ENCODE measurements at places on chromosomes 3 and 15.

DNA sequence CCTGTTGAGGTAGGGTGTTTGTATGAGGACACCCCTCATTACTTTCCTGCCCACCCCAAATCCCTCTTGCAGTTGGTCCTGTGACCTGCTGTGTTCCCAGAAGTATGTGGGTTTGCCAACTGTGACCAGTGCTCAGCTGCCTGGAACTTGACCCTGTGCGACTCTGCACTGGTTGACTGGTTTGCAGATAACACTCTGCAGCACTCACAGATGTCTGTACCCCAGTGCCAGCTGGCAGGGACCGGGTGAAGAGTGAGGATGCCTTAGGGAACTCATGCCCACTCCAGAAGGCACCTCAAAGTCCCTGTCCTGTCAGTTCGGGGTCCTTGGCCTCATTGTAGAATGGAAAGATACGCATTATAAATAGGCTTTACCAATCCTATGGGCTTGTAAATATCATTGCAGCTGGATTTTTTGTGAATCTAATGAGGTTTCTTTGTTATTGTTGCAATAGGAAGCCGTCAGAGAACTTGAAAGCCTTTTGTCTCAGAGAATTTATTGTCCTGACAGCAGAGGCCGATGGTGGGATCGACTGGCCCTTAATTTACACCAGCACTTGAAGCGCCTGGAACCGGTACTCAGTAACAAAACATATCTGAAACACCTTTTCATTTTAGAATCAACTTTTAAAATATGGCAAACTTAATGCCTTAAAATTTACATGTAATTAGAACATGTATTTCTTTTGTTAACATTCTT is 18.2 kb downstream of the FAN1 start:
- DNase-seq: no peak

- no peak for DNase-seq
Measured at GRCh38 chr15:68672781-68673205, 94.0 kb downstream of the CORO2B start.

GRCh38 chr15:91255670-91256192 is 155.7 kb downstream of the SV2B start:
- DNase-seq: no peak

DNA sequence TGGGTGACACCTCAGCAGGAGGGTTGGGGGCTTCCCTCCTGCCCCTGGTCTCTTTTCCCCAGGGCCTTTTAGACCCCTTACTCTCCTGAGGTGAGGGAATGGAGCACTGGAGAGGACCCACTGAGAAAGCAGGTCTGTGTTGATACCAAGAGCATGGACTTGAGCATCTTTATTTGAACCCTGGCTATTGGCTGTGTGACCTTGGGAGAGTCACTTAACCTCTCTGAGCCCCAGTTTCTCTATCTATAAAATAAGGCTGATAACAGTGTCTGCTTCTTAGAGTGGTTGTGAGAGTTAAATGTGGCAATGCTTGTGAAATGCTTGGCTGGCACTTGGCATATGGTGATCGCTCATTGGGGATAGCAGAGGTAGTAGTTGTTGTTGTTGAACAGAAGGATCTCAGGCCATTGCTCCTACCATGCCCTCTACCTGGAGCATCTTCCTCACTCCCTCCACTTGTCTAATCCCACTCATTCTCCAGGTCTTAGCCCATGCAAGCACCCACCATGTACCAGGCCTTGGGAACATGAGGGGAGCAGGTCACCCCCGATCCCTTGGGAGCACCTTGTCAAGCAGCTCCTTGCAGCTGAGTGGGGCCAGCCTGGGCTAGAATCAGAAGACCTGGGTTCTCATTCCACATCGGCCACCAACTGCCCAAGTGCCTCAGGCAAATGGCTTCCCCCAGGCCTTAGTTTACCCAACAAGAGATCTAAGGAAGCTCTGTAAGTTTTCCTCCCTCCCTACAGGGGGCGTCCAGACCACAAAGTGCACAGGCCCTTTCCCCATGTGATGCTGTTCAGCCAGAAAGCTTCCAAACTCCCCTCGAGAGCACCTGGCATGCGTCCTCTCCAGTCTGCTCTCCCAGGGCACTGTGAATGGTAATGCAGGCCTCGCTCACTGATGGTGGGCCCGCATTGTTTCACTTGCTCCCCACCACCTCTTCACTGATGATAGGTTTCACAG is 96.7 kb downstream of the LSM3 start:
- no peak for DNase-seq

DNA sequence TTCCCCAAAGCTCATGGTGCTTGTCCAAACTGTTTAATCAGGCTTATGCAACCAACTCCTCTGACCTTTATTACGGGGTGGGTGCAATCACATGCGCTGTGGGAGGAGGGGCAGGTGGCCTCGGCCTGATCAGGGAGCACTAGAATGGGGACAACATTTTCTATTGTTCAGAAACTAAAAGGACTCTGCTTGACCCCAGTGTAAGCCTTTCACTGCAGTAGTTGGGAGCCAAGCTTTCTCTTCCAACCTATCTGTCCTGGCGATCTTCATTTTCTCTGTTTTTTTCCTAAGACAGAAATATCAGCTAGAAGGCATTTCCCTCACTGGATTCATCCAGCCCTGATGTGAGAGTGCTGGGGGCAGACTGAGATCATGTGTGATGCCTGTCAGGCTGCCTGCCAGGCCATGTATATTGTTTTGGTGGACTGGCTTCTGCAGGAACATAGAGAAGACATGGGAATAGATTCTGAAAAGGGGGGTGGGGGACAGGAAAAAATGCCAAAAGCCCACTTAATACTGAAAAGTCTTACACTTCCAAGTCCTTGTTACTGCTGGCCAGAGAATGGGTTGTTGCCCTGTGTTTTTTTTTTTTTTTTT is 627.0 kb upstream of the TBL1XR1 start:
- no peak for DNase-seq

DNA sequence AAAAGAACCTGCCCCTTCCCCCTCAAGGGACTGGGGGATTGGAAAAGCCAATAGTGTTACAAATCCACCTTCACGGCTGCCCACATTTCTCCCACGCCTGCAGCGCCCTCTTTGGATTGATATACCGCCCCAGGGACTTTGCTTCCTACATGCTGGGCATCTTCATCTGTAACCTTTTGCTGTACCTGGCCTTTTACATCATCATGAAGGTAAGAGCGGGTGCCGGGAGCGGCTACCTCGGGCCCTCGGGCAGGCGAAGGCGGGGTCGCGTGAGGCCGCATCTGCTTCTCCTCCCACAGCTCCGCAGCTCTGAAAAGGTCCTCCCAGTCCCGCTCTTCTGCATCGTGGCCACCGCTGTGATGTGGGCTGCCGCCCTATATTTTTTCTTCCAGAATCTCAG is 73.1 kb downstream of the USF3 start:
- DNase-seq: no peak

DNA sequence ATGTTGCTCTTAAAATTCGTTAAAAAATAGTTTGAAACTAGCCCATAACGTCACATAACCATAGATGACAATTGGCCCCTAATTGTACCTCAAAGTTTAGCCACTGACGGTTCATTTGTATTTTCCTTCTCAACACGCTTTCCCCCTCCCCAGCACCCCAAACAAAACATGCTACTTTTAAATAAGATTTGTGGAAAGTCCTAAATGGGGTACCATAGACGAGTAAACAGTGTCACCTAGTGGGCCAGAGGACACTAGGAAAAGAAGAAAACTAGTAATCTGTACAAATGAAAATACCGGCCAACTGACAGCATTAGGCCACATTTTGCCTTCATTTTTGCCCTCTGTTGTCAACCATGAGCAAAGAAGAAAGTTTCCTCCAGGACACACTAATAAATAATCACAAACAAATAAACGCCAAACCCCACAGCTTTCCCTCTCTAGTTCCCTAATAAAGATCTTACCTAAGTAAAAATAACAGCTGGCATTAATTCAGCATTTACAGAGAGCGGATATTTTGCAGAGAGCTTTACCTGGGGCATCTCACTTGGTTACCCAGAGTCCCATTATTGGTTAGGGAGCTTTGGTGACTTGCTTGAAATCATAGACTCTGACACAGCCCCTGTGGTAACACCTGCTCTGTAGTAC is 175.1 kb upstream of the ATP11B start:
- no peak for DNase-seq

- no peak for DNase-seq
Measured at GRCh38 chr3:127853681-127854080, 31.4 kb upstream of the MGLL start.

DNA sequence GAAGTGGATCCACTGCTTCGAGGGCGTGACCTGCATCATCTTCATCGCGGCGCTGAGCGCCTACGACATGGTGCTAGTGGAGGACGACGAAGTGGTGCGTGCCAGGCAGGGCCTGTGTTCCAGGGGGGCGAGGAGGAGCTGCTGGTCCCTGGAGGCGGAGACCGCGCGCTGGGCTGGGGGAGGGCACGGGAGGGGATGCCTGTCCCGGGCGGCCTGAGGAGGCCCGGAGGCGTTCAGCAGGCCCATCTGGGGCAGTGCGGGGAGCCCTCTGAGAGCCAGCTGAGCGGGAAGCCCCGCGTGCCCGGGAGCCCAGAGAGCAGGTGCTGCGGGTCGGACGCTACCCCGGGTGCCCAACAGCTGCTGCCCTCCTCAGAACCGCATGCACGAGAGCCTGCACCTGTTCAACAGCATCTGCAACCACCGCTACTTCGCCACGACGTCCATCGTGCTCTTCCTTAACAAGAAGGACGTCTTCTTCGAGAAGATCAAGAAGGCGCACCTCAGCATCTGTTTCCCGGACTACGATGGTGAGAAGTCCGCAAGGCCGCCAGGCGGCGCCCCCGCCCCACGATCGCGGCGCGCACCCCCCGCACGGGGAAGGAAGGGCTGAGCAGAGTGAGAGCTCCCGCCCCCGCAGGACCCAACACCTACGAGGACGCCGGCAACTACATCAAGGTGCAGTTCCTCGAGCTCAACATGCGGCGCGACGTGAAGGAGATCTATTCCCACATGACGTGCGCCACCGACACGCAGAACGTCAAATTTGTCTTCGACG is 2.9 kb downstream of the GNAT1 start:
- DNase-seq: peak; percentile 81

- no peak for DNase-seq
Measured at GRCh38 chr15:92922418-92923002, 22.4 kb downstream of the CHD2 start.

DNA sequence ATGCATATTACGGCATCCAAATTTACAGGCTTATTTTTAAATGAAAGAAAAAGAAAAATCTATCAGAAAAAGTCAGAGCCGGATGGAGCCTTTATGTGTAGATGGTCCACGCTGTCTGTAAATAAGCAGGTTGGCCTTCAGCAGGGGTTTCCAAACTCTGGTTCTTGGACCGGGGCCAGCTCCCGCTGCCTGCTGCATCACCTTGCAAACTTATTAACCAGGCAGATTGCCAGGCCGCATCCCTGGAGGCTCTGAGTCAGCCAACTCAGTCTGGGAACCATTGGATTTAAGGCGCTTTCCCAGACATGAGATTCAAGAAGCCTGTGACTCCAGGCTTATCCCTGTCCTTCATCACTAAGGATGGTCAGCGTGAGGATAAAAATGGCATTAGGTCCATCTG is 212.4 kb downstream of the OPA1 start:
- no peak for DNase-seq

GRCh38 chr3:3800080-3800455 is 837 bp downstream of the LRRN1 start:
- no peak for DNase-seq

All from CD8-positive, alpha-beta memory T cell (primary cell).